ENCODE measurements at places on chromosomes 16 and 17.
A peak's percentile ranks its signal among the peaks of the same experiment; 100 is the strongest.

DNA sequence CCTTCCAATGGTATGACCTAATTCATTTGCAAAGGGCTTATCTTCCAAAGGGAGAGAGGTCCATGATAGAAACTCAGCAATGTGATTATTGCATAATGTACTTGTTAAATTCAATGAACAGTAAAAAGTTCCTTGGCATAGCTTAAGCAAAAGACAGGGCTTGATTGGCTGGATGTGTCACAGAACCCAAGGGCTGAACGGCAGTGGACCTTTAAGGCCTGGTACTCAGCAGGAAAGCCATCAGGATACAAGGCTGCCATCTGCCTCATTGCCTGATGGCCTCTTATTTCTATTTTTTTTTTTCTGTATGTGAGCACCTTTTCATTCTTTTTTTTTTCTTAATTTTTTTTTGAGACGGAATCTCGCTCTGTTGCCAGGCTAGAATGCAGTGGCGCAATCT lies 208.9 kb upstream of the WSCD1 start:
- DNase-seq, result no peak

DNA sequence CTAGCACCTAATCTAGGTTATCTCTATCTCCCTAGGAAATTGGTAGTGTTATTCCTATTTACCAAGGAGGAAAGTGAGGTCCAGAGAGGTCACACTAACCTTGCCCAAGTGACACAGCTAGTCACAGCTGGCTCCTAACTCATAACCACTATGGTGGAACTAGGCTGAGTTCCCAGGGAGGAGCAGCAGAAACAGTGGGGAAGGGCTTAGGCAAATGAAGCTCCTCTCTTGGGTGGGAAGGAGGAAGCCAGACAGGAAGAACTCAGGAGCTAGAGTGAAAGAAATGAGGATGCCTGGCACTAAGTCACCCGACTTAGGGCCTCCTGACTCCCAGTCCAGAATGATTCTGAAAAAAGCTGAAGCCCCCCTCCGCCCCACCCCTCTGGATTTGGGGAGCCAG lies 34.5 kb downstream of the PSME3IP1 start:
- no peak for DNase-seq

- no peak for DNase-seq
These were observed 42.5 kb downstream of the ZNF267 start for GRCh38 chr16:31916056-31916488.

GRCh38 chr16:55510185-55510805 lies 1.4 kb downstream of the LPCAT2 start:
- DNase-seq, result no peak

DNA sequence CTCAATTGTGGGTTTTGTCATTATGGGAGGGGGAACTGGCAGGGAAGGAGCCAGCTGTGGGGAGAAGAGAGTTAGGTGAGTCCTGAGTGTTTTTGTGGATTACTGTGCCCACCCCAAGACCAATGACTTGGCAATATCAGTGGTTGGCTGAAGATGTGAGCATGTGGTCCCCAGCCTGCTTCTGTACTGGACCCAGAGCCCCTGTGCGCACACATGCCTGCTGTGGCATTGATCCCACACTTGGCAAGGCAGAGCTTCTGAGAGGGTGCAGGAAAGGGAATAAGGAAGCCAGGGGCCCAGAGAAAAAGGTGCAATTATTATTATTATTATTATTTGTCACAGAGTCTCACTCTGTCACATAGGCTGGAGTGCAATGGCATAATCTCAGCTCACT lies 1.3 kb downstream of the PRAC1 start:
- no peak for DNase-seq

DNA sequence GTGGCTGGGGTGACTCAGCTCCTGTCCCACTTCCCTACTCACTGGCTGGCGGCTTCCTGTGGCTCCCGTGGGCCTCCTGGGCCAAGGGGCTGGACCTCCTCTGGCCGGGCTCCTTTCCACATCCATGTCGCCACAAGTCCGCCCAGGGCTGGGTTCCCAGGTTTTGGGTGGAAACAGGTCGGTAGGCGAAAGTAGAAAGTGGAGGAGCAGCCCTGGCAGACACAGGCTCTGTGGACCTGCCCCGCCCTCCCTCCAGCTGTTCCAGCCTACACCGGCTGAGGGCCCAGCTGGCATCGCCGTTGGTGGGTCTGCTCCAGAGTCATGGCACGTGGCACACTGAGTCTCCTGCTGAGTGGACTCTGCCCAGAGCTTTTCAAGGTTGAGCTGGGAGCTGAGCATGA lies 28.7 kb downstream of the GSE1 start:
- no peak for DNase-seq

DNA sequence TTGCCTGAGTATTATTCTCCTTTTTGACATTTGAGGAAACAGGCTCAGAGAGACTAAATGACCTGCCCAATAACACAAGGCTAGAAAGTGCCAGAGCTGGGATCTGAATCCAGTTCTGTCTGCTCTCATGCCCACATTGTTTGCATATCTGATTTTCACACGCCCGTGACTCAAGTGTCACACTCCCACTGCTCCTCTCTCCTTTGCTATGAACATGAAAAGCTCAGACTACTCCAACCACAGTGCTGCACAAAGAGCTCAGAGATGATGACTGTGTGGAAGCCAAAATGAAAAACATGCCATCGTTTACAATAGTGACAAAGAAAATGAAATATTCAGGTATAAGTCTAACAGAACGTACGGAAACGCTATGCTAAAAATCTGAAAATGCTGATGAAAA lies 107.9 kb downstream of the SMG6 start:
- no peak for DNase-seq

- peak; percentile 68 for DNase-seq
These were observed 9.8 kb downstream of the SLC38A10 start for GRCh38 chr17:81285179-81285878.

DNA sequence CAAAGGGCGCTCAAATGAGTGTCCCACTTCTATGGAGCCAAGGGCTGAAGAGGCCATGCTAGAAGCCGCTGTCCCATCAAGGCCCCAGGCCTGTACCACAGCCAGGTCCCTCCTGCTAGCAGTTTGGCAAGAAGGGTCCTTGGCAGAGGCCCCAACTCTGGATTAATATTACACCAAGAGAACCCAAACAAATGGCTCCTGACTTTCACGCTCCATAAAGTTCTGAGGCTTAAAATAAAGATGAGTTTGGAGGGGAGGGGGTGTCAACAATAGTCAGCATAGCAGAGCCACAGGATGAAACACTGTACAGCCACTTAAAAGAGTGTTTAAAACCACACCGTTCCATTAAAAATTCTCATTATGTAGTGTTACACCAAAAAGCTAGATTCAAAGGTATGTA lies 30.5 kb downstream of the CUEDC1 start:
- no peak for DNase-seq

DNA sequence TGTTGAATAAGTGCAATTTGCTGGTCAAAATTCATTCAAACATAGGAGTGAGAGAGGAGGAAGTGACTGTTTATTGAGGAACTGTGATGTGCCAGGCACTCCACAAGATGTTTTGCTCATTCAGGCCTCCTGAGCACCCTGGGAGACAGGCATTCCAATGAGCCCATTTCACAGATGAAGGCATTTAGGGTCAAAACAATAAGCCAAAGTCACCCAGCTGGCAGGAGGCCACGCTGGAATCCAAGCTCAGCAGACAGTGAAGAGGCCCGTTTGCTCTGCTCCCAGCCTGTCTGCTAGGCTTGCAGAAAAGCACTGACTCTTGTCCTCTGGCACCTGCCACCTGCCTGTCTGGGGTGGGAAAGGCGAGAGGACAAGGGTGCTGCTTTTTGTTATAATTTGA lies 10.1 kb upstream of the SLC25A39 start:
- no peak for DNase-seq

DNA sequence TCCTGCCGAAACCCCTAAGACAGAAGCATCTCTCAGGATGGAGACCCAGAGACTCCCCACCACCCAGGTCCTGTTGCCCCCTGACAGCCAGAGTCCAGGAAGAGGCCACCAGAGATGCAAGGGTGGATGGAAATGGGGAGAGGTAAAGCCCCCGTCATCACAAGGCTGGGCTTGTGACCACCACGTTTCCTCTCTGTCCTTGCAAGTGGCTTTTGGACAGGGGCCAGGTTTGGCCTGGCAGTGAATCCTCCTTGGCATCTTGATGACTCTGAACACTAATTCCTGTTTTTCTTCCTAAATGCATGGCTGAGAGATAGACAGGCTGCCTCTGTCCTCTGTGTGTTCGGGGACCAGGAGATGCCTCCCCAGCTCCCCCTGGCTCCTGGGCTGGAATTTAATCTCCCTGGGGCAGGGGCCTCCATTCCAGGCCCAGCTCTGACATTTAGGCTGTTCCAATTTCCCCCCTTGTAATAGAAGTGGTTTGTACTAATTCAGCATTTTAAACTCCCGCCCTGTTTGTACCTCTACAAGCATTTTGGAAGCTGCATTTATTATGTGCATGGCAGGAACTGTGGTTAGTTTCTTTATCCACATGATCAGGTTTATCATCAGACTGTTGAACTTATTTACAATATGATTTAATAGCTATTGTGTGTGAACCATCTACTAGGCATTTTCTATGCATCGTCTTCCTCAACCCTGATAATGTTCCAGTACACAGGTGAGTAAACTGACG lies 116.1 kb upstream of the IRX6 start:
- no peak for DNase-seq

DNA sequence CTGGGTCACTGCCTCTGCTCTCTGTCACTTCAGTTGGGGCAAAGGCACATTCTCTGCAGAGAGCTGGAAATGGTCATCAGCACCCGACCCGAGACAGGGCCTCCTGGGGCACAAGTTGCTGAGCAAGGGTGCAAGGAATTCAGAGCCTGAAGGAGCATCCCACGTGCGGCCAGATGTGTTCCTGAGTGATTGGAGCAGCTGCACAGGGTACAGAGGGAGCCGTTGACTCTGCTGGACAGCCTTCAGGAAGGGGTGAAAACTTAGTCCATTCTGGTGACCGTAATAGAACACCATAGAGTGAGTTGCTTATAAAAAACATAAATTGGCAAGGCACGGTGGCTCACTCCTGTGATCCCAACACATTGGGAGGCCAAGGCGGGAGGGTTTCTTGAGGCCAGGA lies 106.8 kb downstream of the CCDC182 start:
- DNase-seq, result no peak

GRCh38 chr16:13997933-13998332 lies 73.2 kb upstream of the MRTFB start:
- no peak for DNase-seq

DNA sequence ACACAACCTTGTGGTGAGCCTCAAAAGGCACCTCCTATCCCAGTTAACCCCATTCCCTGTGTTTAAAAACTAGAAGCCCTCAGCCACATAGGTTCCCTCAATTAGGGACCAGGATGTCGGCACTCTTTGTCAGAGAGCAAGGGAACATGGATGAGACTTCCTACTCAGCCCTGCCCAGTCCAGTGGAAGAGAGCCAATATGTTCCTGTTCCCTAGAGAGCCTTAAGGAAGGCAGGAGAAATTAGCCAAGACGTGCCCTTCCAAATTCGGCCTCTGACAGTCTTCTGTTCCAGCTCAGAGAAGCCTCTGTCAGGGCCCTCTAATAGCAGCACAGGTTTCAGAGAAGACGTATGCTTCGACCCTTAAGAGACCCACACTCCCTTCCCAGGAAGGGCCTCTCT lies 14.6 kb upstream of the DHRS13 start:
- no peak for DNase-seq

- DNase-seq, result no peak
These were observed 191.8 kb upstream of the HSBP1 start for GRCh38 chr16:83615953-83616350.

DNA sequence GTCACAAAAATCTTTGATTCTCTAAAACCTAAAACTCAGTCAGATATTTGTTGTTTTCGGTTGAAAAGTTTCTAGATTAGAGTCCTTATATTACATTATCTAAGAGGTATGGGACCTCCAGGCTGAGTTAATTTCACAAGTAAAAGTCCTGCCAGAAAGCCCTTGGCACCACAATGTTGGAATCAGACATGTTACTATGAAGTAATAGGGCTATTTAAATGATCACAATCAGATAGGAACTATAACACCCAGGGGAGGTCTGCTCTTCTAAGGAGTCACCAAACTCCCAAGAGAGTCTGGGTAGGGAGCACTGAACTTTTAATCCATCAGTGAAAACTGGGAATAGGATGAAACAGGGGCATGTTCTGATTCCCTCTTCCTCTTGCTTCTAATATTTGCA lies 54.2 kb downstream of the WIPI1 start:
- no peak for DNase-seq

- peak; percentile 82 for DNase-seq
These were observed 2.0 kb upstream of the YPEL2 start for GRCh38 chr17:59329176-59330052.

GRCh38 chr16:77558786-77559185 lies 124.0 kb upstream of the ADAMTS18 start:
- DNase-seq, result no peak

DNA sequence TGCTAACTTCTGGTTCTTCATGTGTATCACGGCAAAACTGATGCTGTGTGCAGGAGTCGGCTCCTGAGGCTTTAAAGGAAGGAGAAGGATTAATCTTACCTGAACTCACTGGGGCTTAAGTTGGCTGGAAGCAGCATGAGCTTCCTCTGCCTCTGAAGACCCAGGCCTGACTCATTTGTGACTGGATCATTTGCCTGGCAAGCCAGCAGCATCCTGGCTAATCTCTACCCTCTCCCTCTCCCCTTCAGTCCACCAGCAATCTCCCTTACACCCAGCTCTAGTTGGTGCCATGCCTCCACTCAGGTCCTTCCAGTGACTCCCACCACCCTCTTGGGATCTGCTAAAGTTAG lies 150.3 kb downstream of the IRX3 start:
- no peak for DNase-seq

DNA sequence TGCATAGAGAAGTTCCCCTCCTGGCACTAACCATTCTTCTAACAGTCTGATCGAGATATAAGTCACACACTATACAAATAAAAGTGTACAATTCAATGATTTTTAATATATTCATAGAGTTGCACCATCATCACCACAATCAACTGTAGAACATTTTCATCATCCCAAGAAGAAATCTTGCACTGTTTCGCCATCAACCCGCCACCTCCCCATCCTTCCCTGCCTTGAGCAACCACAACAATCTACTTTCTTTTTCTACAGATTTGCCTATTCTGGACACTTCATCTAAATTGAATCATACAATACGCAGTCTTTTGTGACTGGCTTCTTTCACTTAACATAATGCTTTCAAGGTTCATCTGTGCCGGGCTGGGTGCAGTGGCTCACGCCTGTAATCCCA lies 33.0 kb upstream of the GUCY2D start:
- DNase-seq, result no peak

- DNase-seq, result peak; percentile 35
These were observed 76.2 kb upstream of the CDC42EP4 start for GRCh38 chr17:73387746-73388577.

DNA sequence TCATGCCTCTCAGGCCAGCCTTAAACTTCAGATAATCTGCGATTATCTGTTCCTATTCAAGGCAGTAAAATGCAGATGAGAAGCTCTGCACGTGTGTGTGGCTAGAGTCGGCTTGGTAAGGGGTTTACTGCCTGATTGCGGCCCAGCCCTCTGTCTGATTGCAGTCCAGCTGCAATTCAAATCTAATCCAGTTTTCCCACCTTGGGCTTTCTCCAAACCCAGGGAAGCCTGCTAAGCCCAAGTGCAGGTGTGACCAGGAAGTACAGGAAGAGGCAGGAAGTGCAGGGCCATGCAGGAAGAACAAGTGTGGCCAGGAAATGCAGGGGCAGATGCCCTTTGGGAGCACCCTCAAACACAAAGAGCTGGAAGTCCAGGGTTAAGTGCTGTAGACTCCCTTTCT lies 314.9 kb downstream of the CEP112 start:
- DNase-seq, result no peak

- no peak for DNase-seq
These were observed 51.8 kb upstream of the MAP3K14 start for GRCh38 chr17:45368651-45369050.

- no peak for DNase-seq
These were observed 1.0 kb downstream of the CSNK2A2 start for GRCh38 chr16:58196898-58197313.
